SW480 (cell line): ENCODE measurements at places on chromosomes 6 and 20.

DNA sequence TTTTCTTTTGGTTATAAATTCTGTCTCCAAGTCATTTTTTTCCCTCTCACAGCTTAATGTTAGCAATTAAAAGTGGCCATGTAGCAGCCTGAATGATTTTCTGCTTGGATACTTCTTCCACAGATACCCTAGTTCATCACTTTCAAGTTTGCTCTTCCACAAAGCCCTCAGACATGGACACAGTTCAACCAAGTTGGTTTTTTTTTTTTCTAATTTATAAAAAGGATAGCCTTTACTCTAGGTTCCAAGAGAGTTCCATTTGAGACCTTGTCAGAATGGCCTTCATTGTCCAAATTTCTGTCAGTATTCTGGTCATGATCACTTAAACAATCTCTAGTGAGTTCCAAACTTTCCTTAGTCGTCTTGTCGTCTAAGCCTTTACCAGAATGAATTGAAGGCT is 40.0 kb downstream of the RSPH3 start:
- DNase-seq: no peak

GRCh38 chr20:37295001-37295400 is 5.5 kb downstream of the MANBAL start:
- peak; percentile 72 for DNase-seq

DNA sequence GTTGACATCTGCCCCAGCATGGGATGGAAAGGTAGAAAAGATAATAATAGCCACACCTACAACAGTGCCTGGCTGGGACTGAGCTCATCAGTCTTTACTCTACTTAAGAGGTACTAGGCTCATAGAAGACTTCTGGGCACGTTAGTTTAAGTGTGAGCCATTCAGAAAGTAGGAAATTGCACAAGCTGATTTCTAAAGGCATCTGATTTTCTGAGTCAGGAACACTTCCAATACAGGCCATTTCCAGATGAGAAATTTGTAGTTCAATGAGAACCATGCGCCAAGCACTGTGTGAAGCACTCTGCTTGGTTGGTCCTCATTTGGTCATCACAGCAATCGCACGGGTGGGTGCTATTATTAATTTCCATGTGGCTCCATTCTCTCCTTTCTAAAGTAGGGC is 42.3 kb downstream of the MOCS1 start:
- DNase-seq: no peak

GRCh38 chr6:40996591-40997233 is 42.3 kb downstream of the UNC5CL start:
- peak; percentile 2 for DNase-seq

DNA sequence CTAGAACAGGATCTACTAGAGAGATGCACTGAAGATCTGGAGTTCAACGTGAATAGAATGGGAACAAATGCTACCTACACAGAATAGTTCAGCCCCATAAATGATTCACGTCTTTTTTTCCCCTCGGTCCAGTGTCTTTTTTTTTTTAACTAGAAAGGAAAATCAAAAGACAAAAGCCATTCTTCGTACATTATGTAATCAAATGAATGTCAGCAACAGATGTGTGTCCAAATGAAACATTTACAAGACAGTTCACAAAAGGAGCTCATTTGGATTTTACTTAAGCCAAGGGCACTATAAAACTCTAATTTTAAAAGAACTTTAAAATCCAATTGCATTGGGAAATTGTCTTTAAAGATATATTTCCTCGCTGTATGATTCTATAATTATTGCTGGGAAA is 42.4 kb downstream of the FAM184A start:
- no peak for DNase-seq

DNA sequence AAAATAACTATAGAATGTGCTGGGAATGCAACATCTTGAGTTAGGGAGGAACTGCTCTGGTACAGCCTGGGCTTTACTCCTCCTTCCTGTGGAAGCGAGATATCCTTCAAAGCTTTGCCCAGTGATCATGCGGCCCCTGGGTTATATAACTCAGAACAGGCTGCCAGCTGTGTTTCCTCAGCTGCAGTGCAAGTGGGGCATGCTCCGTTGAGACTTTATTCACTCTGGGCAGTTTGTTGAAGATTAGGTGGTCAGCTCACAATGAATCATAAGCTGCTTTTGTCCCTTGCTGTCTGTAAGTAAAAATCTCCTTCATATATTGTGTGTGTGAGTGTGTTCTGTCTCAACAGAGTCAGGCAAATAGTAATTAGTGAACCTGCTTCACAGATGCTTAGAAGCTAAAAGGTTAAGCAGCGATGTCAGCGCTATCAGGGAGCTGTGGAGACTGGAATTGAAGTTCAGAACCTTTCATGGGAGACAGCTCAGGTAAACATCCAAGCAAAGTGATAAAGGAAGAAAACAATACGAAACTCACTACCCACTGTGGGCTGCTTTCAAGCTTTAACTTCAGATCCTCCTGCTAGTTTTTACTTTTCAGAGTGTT is 688.4 kb downstream of the HTR1B start:
- no peak for DNase-seq

- no peak for DNase-seq
Measured at GRCh38 chr6:39209911-39210310, 19.4 kb downstream of the KCNK5 start.

GRCh38 chr20:50320901-50321796 is 130.5 kb downstream of the CEBPB start:
- peak; percentile 93 for DNase-seq

DNA sequence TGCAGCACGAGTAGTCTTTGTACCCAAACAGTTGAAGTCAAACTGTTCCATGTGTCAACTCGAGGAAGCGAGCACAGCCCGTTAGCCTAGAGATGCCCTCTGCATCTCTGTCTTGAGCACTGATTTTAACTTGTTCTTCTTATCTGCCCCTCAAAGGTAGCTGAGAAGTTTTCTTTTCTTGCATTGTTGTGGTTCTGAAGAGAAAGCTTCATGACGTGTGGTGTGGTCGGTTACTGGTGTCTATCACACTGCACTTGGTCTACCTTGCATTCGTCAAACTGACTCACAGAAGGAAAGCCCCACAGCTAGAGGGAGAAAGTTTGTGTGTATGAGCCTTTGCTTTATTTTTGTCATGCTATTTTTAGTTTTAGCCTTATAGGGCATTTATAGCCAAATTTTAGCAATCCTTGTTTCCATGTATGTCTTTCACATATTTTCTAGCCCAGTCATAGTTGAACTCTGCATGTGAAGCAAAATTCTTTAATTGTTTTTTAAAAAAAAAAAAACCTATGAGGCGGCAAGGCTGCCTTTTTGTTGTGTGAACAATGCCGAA is 115.1 kb downstream of the JAG1 start:
- no peak for DNase-seq

- peak; percentile 33 for DNase-seq
Measured at GRCh38 chr20:46088409-46089166, 1.2 kb downstream of the NCOA5 start.

DNA sequence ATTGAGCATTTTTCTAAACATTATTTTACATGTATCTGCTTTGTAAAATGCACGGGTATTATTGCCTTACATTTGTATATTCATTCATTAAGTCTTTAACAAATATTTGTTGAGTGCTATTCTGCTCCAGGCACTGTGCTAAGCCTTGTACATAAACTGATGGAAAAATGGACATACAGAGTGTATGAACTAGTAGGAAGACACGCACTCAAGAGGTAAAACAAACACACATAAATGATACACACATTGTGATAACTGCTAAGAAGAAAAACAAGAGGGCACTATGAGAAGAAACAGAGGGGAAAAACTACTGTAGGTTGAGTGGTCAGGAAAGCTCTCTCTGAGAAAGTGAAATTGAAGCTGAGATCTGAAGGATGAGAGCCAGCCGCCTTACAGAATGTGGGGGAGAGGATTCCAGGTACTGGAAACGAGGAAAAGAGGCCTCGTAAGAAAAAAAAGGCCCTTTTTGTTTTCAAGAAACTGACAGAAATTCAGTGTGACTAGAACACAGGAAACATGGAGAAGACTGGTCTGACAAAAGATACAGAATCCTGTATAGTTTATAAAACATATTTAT is 117.5 kb downstream of the EYA4 start:
- no peak for DNase-seq

- peak; percentile 92 for DNase-seq
Measured at GRCh38 chr6:6749702-6750491, 161.4 kb downstream of the LY86 start.

DNA sequence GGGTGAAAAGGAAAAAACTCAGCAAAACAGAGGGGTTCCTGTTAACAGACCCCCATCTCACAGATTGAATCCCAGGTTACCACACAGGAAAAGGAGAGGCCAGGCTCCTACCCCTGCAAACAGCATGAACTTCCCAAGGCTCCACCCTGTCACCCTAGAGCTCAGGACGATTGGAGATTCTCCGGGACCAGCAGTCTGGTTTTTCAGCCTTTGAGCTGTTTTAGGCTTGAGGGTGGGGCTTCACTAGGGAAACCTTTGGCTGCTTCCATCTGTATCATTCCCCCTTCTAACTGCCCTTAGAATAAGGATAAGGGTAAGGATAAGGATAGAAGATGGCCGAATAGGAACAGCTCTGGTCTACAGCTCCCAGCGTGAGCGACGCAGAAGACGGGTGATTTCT is 16.0 kb downstream of the C6orf58 start:
- DNase-seq: peak; percentile 16

GRCh38 chr6:36755435-36756348 is 58.1 kb downstream of the RAB44 start:
- no peak for DNase-seq

DNA sequence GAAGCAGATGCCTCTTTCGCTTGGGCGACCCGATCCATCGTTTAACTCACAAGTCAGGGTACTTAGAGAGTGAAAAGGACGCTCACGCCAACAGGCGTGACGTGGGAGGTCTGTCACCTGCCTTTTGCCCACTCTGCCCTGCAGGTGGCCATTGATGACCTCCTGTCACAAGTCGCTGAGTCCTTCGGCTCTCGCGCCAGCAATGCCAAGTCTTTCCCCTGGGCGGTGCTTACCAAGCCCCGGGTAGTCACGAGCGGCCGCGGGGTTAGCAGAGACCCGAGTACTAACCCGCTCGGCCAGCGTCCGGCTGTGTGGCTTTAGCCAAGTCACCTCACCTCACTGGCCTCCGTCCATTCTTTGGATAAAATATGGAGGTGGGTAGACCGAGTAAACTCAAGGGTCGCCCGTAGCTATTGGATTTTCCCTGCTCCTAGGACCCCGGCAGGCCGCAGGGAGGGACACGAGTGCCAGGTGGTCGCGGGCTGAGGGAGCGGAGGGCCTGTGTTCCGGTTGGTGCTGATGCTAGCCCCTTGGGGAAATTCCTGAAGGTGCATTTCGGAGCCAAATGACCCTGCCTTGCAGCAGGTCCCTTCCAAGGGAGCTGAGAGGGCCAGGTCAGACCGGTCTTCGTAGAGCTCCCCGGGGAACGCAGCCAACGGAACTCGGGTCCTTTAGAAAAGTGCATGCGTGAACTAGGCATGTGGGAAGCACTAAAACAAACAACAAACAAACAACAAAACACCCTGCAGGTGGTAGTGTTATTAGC is 668 bp downstream of the PKIB start:
- peak; percentile 44 for DNase-seq

DNA sequence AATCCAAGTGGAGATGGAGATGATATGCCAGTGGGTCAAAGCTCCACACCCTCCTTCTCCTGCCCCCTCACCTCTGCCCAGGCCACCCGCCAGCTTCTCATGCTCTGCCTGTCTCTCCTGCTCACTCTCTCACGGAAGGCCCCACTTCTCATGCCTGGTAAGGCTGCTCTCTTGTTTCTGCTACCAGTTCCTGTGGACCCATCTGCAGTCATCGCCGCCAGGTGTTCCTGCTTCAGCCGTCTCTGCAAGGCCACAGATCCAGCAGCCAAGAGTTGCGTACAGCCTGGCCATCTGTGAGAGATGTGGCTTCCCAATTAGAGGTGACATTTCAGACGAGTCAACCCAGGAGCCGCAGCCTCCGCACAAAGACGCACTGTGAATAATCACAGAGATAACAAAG is 40.8 kb upstream of the NXT1 start:
- no peak for DNase-seq

GRCh38 chr6:107621229-107621937 is 131.5 kb downstream of the SOBP start:
- no peak for DNase-seq

DNA sequence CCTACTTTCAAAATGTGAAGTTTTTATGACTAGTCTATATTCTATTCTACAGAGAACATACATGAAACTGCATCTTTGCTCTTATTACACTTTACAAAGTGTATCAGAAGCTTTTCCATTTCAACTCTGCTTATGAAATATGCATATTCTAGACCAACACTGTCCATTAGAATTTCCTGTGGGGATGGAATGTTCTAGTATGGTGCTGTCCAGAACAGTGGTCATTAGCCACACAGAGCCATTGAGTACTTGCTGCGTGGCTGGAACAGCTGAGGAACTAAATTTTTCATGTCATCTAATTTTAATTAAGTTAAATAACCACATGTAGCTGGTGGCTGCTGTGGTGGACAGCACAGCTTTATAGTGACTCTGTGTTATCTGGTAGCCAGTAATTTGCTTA is 105.9 kb upstream of the PDE10A start:
- no peak for DNase-seq

DNA sequence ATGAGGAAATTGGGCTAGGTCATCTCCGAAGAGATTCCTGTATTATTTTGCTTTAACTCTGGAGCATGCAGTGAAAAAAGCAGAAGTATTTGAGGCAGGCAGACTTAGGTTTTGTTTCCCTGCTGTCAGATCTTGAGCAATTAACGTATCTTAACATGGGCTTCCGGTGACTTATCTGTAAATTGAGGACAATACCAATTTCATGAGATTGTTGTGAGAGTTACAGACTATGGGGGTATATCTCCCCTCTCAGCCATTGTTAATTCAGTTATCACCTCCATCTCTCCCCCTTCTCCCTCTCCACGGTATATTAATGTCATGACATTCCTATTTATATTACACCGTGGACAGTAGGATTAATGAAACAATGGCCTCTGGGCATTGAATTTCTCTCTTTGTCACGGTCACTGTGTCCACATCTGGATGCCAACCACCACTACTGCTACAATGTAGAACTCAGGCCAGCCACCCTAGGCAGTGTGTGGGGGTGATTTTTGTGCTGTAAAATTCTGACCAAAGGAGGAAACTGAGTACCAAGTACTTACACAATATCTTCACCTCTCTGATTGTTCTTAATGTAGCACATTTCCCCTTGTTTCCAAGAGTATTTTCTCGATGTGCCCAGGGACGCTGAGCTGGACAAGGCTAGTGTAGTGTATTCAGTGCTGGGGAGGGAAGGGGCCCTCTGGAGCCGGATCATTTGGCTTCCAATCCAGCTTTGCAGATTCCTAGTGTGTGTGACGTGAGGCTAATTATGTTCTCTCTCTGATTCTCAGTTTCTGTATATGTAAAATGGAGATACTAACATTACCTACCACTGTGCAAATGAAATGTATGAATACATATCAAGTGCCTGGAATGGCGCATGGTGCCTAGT is 77.2 kb downstream of the GCNT2 start:
- DNase-seq: no peak

GRCh38 chr20:33814238-33814712 is 3.1 kb downstream of the CHMP4B start:
- DNase-seq: no peak

DNA sequence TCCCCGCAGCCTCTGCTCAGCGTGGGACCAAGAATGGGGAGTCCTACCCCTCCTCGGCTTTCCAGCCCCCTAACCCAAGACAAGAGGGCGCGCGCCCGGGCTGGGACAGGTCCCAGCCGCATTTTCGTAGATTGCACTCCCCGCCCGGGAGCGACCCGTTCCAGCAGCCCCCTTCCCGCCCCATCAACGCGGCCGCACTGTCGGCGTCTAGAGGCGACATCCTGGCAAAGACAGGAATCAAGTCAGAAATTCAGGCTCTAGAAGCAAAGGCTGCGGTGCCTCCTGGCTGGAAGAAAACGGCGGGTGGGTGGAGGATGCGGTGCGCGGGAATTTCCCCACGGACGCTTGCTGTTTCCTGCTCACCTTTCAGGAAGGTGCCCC is 957 bp downstream of the PROKR2 start:
- DNase-seq: no peak
